Kidney (tissue), 22 donors: ENCODE measurements at places on chromosomes 16 and 17.

- DNase-seq: no peak
These were observed 35.0 kb upstream of the RASD1 start for GRCh38 chr17:17531156-17531555.

GRCh38 chr17:30550512-30551273, 73.5 kb downstream of the GOSR1 start:
- no peak for DNase-seq

- DNase-seq: peak; percentile 49
These were observed 1.5 kb upstream of the CARD14 start for GRCh38 chr17:80168371-80168770.

DNA sequence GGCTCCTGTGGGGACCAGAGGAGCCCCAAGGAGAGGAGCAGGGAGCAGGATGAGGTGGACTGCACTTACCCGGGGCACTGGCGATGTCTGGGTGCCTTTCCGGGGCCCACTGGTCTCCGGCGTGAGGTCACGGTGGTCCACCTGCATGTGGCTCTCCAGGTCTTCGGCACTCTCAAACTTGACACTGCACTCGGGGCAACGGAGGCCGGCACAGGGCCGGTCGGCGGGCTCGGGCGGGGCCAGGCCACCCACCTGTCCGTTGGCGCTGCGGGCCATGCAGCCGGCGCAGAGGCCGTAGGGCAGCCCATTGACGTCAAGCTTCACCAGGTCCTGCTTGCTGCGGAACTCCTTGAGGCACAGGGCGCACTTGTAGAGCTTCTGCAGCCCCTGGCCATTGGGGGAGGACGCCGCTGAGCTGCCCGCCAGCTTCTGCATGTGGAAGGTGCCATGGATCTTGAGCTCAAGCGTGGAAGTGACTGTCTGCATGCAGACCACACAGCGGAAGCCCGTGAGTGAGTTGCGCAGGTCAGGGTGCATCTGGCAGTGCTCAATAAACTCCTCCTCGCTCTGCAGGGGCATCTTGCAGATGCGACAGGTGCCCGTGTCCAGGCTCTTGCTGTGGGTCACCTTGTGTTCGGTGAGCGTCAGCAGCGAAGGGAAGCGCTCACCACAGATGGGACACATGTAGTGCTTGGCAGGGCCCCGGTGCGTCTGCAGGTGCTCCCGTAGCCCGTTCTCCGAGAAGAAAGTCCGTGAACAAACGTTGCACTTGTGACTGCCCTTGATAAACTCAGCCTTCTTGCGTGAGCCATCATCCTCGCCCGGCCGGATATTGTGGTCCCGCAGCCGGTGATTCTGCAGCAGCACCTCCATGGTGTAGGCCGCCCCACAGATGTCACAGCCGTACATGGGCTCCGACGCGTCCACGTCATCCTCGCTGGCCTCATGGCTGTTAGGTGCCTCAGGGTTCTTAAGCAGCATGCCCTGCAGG, 220.0 kb downstream of the ZNF423 start:
- DNase-seq: no peak

- no peak for DNase-seq
These were observed 10.5 kb downstream of the PPM1D start for GRCh38 chr17:60610473-60610872.

- peak; percentile 82 for DNase-seq
These were observed 53.6 kb downstream of the C17orf67 start for GRCh38 chr17:56779898-56780777.

DNA sequence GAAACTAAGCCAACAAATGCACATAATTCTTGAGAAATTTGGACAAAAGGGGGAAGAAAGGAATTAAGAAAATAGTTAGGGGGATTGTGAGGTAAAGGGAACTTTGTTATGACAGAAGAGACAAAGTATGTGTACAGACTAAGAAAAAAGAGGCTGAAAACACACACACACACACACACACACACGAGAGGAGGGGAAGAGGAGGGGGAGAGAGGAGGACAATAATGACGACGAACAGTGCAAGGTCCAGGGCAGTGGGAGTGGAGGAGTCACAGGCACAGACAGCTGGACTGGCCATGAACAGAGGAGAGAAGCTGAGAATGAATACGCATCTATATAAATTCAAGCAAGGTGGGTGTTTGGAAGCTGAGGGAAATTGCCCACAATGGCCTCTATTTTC, 44.6 kb downstream of the MARVELD3 start:
- no peak for DNase-seq

DNA sequence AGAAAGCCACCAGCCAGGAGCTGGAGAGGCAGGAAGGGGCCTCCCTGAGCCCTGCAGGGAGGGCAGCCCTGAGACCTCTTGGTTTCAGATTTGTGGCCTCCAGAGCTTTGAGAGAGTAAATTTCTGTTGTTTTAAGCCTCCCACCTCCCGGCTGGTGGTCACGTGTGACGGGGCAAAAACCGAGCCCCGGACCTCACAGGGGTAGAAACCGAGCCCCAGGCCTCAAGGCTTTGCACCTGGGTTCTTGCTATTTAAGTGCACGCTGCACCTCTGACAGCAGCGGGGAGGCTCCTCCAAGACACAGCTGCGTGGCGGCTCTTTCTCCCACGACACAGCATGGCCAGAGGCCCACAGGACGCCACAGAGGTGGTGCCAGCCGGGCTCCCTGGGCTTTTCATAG, 17.4 kb upstream of the ZC3H18 start:
- peak; percentile 57 for DNase-seq

DNA sequence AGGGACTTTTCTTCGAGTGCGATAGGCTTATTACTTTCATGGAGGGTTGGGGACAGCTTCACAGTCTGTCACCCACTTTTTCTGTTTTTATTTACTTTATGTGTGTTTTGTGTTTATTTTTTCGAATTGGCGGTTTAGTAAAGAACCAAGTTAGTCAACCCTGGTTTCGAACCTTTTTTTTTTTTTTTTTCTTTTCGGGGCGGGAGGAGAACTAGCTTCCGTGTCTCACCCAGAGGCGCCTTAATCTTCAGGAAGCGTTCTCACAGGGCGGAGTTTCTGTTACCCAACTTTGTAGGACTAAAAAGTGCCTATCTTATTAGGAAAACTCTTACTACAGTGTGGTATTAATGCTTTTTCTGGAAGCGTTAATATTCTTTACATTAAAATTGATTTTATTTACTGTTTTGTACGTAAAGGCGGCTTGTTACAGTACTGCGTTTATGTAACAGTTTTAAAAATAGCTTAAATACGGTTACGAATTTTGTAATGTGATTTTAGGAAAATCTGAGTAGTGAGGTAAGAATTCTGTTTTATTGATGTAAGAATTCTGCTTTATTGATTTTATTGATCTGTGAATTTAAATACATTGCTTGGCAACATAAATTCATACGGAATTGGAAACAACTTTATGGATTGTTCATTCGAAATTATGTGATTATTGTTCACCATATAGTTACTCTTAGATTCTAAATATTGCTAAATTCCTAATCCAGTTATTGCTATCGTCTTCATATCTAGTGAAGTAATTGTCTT, 885 bp downstream of the ZNF207 start:
- no peak for DNase-seq

DNA sequence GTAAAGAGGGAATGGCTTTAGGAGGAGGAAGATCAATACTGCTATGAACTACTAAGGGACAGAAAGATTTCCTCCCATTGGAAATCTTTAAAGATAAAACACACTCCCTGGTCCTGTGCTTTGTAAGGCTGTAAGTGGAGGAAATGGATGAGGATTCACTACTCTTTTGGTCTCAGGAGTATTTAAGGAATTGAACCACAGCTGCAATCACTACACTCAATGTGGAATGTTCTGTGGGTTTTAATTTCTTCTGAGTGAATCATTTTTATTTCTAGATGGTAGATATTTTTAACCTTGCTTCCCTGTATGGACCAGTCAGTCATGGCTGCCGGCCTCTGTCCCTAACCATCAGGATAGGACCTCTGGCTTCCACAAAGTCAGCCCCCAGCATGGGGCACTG, 65.6 kb downstream of the SDR42E1 start:
- no peak for DNase-seq

DNA sequence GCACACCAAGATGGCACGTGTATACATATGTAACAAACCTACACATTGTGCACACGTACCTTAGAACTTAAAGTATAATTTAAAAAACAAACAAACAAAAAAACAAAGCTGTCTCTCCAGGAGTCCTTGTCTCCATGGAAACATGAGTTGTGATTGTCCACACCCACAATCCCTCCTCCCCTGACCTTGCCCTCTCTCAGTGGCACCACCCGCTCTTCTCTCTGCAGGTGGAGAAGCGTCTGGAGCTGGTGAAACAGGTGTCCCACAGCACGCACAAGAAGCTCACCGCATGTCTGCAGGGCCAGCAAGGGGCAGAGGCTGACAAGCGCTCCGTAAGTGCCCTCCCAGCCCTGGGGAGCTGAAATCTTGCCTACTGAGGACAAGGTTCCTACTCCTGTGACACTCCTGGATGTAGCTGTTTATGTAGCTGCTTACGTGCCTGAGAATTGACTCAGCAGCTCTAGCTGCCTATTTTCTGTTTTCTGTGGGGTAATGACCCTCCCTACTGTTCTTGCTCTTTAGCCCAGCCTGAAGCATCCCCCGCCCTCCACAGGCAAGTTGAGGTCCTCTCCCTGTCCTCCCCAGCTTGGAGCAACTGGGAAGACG, 107.0 kb downstream of the ARHGAP44 start:
- no peak for DNase-seq

DNA sequence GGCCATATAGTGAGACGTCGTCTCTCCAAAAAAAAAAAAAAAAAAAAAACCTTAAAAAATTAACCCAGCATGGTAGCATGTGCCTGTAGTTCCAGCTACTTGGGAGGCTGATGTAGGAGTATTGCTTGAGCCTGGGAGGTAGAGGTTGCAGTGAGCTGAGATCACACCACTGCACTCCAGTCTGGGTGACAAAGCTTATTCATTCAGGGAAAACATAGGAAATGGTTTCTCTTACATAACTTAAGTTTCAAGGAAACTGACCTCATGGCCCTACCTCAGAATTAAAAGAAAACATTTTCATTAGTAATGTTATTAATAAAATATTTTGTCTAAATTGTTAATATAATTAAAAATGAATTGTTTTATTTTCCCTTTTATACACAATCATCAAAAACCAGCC, 31.4 kb downstream of the COG1 start:
- DNase-seq: no peak

DNA sequence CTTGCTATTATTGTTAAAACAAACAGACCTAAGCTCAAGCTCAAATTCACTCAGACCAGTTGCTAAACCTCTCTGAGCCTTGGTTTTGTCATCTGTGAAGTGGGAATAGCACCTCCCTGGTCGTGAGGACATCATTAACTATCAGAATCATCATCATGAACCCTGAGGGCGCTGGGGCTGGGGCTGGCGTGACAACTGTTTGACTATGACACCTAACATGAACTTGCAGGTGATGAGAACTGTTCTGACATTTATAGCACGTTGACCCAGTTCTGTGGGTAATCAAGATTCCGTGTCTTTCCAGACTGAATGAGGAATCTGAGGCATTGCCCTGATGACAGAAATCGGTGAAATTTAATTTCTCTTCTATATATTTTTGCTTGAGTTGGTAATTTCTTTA, 71.3 kb upstream of the CDH5 start:
- DNase-seq: no peak

GRCh38 chr16:11681556-11681955, 13.3 kb downstream of the SNN start:
- DNase-seq: no peak

DNA sequence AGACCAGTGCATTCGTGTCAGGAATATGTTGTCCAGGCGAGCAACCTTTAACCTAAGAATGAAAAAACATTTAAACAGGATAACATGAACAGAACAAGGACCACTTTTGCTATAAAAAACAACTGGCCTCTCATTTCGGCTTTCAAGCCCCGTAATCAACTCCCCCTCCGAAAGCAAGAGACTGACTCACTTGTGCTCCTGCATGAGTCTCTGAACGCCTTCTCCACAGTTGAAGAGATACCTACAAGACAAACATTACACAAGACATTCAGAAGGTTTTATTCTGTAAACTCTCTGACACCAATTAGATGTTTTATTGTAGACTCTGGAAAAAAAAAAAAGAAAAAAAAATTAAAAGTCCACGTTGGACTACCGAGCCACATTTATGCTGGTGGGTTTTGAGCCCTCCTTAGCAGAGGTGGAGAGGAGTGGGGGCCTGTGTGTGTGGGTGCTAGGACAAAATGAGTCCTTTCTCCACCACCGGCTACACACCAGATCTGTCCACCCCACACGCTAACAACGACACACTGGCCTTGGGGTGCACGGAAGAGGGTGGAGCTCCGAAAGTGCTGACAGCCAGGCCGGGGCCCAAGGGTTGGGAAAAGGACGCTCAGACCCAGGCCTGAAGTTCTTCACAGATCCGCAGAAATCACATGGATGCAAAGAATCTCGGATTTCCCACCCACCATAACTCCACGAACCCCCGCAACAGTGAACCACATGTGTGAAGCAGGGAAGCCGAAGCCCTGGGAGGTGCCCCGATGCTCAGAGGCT, 759 bp downstream of the ELAC2 start:
- peak; percentile 18 for DNase-seq

DNA sequence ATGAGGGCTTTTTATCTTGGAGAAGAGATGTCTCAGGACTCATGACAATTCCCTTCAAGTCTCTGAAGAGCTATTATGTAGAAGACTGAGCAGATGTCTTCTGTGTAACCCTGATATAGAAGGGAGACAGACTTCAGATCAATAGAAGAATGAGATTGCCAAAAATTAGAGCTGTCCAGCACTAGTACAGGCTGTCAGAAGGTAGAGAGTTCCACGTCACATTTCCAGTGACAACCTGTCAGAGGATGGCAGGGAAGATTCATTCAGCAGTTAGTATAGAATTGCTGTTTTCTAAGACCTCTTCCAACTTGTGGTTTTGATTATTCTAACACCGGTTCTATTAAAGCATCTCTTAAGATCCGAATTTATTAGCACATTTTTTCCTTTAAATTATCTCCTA, 520.6 kb downstream of the RBFOX1 start:
- no peak for DNase-seq

- DNase-seq: no peak
These were observed 102.2 kb downstream of the CDK5R1 start for GRCh38 chr17:32588982-32589381.

- no peak for DNase-seq
These were observed 32.1 kb downstream of the WSB1 start for GRCh38 chr17:27326051-27326450.

GRCh38 chr16:71426069-71426879, 15.6 kb downstream of the TLE7 start:
- no peak for DNase-seq

DNA sequence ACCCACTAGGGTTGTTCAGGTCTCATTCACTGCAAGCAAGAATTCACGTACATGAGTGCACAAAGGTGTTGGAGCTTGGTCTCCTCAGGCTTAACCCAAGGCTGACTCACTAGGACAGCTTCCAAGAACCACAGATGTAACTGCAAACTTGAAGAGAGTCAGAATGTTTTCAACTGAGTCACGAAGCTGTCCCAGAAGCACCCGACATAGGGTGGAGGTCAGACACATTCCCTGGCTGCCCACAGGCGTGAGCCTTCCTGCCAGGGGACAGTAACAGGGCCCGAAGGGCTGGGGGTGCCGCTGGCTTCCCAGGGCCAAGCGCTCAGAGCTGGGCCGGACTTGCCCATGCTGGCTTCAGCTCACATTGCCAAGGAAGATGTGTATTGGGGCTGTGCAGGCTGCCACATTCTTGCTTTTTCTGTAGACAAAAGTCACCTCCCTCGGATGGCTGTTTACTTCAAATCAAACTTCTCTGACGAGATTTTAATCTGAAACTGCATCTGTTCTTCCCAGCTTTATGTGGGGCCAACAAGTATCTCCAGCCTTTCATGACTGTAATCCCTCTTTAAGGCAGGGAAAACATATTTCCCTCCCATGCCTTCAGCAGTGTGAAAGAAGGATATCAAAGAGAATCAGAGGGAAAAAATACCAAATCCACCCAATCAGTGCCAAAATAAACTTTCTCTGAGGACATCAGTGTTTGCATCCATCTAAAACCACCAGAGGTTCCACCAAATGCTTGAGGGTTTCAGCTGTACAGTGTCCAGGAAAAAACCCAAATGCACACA, 14.3 kb downstream of the CMTM3 start:
- DNase-seq: no peak
